A549 treated with Mapracorat at 1 μM for 4 hours (cell line): ENCODE measurements at places on chromosomes 11 and 22. TPM values are rescaled to one million over a fixed set of nuclear protein-coding genes. Genes with fewer than 3 reads are reported as not detected.

KLHL35 gene
- total RNA-seq: 0.63 to 1.5 TPM (median 1.3 TPM) in 5 replicates

SLC22A12 gene
- total RNA-seq: not detected in 5 replicates

MGAT3 gene
- total RNA-seq: 0.43 to 0.84 TPM (median 0.71 TPM) in 5 replicates

RNF214 gene
- 9.6 to 12.6 TPM (median 12.0 TPM) in 5 replicates for total RNA-seq

CHCHD10 gene
- 82.4 to 195 TPM (median 176 TPM) in 5 replicates for total RNA-seq

GLYAT gene
- total RNA-seq: not detected in 5 replicates

CYP2D6 gene
- total RNA-seq: 0.41 to 0.93 TPM (median 0.63 TPM) in 5 replicates

ATG13 gene
- 46.8 to 64.6 TPM (median 53.7 TPM) in 5 replicates for total RNA-seq
